ENCODE measurements at places on chromosomes 11 and 22. TPM values are rescaled to one million over a fixed set of nuclear protein-coding genes. Genes with fewer than 3 reads are reported as not detected.

The HBB gene
- 755 TPM for total RNA-seq

The PRDX5 gene
- 144 TPM for total RNA-seq

The OR51B2 gene
- total RNA-seq: 0.09 TPM

The RTN4RL2 gene
- 2.0 TPM for total RNA-seq

The ANO9 gene
- 0.09 TPM for total RNA-seq

The PTGDR2 gene
- total RNA-seq: 0.62 TPM

The PATE4 gene
- not detected for total RNA-seq

The MGAT3 gene
- total RNA-seq: 1.7 TPM
